Pancreas (tissue), 10 donors: ENCODE measurements at places on chromosomes 16 and 17. TPM values are rescaled to one million over a fixed set of nuclear protein-coding genes. Genes with fewer than 3 reads are reported as not detected.

The SIRT7 gene
- total RNA-seq: 14.8 TPM

The TPSG1 gene
- not detected for total RNA-seq

GRCh38 chr17:68228817-68229570, 18.8 kb upstream of the AMZ2 start:
- DNase-seq: no peak
- no peaks in the 10 kb centered on the region for H3K36me3 ChIP-seq
- H3K27me3 ChIP-seq: no peaks in the 10 kb centered on the region
- H3K27ac ChIP-seq: no peak overlapping the region
- H3K4me3 ChIP-seq: no peak overlapping the region

DNA sequence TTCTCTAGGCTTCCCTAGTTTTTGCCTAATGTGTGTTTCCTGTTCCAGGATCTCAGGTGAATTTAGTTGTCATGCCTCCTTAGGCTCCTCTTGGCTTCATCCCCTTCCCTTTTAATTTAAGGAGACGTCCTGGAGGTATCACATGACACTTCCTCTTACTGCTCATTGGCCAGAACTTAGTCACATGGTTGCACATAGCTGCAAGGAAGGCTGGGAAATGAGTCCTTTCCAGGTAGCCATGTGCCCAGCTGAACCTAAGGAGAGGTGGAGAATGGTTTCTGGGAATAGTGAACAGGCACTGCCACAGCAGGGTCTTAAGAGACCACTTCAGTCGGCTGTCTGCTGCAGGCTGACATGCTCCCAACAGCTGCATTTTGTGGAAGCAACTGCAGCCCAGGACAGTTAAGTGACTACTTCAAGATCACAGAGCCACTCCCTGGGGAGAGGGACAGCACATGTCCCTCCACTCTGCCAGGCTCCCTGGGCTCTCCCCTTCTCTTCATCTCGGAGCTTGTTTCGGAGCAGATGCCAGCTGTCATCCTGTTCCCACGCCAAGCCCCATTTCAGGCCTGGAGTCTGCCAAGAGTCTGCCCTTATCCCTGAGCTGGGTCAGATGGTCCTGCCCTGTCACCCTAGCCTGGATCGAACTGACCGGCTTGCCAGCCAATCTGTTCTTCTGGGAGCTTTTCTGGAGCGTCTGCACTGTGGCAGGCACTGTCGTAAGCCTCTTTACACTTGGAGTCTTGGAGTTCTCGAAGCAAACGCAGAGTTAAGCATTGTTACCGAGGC, 81.4 kb upstream of the FOXF1 start:
- no peaks in the 10 kb centered on the region for H3K4me1 ChIP-seq
- no peak overlapping the region for H3K27ac ChIP-seq
- no peaks in the 10 kb centered on the region for H3K27me3 ChIP-seq
- H3K36me3 ChIP-seq: no peaks in the 10 kb centered on the region
